GM23248 (cell line): ENCODE measurements at places on chromosomes 3 and 15.

- no peak for DNase-seq
These were observed 30.8 kb upstream of the ZBTB38 start for GRCh38 chr3:141337523-141337854.

- DNase-seq, result no peak
These were observed 74.8 kb upstream of the WDR72 start for GRCh38 chr15:53834214-53834613.

GRCh38 chr3:56064684-56065083, 403.6 kb downstream of the ERC2 start:
- peak; percentile 6 for DNase-seq

- DNase-seq, result no peak
These were observed 125.4 kb upstream of the BFSP2 start for GRCh38 chr3:133274477-133274876.

- no peak for DNase-seq
These were observed 15.5 kb downstream of the LRRC3B start for GRCh38 chr3:26638113-26638512.
